ENCODE measurements at places on chromosomes 7 and 10.

- DNase-seq, result no peak
These were observed 110.1 kb downstream of the ACTR3B start for GRCh38 chr7:152869677-152870051.

DNA sequence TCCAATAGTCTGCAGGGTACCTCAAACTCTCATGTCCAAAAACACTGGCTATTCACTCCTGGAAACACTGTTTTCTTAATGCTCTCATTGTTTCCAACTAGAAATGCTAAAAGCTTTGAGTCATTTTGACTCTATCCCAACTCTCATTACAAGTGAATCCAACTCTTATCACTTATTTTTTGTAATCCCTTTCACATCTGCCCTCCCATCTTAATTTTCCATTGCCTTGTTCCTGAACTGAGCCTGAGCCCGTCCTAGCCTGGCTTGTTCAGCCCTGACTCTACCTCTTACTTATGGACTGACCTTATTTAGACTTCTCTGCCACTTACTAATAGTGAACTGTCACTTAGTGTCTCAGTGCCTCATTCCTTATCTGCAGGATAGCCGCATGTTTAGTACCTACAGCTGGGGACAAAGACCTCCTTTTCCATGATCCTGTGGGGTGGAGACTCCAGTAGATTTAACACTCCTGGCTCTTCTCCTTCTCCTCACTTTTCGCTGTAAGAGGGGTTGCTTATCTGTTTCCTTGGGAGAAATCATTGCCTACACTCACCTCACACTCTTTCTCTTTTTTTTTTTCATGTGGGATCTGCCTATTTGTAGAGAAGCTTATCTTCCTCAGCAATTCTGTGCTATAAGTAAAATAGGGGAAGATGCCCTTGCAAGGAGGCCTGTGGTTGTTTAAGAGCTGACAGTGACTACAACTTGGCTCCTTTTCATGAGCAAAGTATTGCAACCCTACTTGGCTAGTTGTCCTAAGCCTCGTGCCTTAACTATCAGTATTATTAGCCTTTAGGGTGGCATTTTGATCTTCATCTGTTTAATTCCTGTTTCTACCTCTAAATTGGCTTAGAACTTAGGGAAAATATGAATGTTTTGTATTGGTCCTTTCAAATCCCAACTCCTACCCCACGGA, 56.4 kb downstream of the SLC16A12 start:
- no peak for DNase-seq

GRCh38 chr7:92603089-92603445, 12.9 kb upstream of the FAM133B start:
- DNase-seq, result no peak

GRCh38 chr10:85993840-85994507, 372.6 kb downstream of the GRID1 start:
- no peak for DNase-seq

DNA sequence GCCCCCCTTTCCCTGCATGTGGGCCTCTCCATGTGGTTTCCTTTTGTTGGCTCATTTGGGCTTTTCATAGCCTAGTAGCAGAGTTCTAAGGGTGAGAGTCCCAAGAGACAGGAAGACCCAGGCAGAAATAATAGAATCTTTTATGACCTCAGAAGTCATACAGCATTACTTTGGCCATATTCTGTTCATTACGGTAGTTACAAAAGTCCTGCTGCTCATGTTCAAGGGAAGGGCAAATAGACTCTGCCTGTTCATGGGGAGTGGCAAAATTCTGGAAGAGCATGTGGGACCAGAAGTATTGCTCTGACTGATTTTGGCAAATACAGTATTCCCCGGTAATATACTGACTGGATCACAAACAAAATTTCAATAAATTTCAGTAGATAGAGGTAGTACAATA, 910.3 kb downstream of the LRMDA start:
- DNase-seq, result no peak

DNA sequence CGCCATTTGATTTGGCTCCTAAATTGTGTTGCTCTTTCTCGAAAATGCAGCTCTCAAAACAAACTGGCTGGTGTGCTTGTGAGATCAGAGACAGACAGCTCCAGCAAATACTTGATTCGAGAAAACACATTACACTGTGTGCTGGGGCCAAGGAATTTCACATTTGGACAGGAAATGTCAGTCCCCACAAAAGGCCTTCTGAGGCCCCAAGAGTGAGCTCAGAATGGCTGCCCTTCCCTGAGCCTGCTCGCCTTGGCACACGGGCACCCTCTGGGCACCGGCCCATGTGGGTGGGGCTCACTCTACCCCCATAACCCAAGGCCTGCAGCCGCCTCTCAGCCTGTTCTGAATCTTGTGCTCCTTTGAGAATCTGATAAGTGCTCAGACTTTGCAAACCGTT, 13.9 kb upstream of the HSPA12A start:
- DNase-seq, result no peak

DNA sequence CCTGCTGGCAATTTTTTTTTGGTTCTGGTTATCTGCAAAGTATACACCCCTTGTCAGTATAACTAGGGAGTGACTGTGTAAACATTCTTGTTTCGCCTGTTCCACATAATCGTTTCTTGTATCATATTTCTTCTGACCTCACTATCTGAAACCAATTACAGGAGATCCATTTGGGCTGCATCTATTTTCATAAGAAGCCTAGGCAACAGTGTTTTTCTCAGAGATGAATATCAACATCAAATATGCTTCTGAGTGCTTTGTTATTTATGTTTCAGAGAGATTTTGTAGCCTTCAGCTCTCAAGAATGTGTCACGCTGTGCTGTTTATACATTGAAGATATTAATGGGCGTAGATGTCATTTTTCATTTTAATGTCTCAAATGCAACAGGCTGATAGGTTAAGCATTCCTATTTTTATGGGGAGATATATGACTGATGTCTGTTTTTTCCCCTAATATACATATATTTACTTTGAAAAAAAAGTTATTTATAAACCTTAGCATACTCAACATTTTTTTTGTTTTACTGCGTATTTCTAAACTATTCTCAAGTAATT, 115.5 kb downstream of the FOXP2 start:
- no peak for DNase-seq

DNA sequence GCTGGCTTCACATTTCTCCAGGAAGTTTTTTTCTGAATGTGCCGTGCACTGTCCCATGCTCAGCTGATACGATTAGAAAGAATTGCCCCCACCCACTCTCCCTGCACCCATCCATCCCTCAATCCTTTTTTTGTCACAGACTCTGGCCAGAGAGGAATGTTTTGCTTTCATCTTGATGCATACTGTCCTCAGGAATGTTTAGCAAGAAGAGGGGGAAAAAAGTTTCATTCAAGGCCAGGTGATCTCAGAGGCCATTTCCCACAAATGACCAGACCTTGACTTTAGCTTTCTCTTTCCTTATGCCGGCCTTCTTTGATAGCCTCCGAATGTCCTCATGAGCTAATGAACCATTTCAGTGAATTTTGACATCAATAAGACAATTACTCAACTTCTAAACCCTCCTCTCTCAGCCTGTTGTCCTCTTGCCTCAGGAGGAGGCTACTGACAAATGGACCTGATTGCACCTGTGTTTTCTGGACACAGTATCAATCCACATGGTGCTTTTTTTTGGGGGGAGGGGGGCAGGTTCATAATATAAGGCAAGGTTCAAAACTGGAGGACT, 105.0 kb upstream of the KLF6 start:
- no peak for DNase-seq

DNA sequence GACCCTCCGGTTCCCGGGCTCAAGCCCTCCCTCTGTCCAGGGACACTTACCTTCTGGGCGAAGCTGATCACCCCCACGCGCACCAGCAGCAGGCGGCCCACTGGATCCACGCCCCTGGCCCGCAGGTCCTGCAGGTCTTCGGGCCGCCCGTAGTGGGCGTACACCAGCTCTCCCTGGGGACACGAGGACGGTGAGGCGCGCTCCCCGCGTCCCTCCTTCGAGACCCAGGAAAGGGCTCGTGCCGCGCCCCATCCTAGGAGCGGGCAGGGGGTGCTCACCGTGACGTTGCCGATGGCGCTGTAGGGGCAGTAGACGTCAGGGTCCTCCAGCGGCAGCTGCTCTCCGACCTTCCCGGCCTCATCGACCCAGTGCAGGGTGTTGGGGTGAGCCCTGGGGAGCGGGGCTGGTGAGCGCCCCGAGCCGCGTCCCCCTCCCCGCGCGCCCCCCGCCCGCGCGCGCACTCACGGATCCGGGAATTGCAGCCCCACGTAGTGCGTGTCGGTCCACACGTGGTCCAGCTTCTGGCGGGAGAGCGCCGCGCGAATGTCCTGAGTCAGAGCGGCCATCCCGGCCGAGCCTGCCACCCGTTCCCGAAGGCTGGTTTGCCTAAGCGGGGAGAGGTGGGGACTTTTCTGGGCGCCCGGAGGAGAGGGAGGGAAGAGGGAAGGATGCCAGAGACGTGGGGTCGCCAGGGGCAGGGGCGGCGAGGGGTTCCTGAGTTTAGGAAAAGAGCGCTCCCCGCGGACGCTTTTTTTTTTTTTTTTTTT, 8.2 kb downstream of the TFR2 start:
- peak; percentile 64 for DNase-seq

DNA sequence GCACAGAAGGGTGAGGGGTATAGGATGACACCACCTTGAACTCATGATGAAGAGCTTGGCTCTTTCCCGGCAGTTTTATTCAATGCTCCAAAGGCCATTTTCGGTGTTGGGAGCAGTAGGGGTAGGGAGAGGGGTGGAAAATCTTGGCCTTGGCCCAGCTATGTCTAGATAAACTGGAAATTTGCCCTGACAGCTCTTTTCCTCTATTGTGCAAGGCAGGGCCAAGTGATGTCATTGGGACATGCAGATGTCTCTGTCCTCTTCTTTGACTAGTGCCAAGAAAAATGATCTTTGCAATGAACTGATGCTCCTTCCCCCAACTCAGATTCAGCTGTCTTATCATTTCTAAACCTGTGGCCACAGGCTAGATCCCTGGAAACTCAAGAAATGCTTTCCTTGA, 27.7 kb upstream of the PRKCQ start:
- no peak for DNase-seq

- DNase-seq, result no peak
These were observed 1.1 kb downstream of the EGFR start for GRCh38 chr7:55019691-55020465.

- no peak for DNase-seq
These were observed 19.0 kb downstream of the EBF3 start for GRCh38 chr10:129945064-129945463.

GRCh38 chr7:113636727-113637421, 281.9 kb downstream of the PPP1R3A start:
- DNase-seq, result no peak

GRCh38 chr7:29412912-29413311, 150.7 kb upstream of the PRR15 start:
- no peak for DNase-seq

DNA sequence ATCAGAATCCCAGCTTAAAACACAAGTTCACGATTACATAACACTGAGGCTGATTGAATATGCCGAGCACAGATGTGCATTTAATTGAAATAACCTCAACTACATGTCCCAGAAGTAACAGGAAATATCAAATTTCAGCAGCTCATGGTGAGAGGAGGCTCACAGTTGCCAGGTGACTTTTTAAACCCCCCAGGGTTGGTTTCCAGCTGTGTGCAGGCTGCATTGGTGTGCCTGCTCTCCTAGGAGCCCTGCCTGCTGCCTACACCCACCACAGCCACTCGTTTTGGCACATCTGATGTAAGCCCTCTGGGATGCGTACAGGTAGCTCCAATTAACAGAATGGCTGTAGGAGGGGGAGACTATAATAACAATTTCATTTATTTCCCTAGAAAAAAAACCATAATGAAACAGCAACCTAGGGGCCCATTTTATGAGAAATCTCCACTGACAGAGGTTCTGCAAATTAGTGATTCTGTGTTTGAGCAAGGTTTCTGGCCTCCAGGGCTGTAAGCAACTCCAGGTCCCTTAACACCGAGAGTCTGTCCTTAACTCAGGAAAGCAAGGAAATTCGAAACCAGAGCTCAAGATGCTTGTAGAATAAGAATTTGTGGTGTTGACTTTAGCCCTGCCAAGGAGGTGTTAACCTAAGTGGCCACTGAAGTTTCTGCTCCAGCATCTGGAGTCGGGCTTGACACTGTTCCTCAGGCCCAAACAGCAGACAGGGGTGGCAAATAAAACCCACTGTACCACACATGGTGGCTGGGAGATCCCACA, 161.9 kb downstream of the BMPER start:
- DNase-seq, result no peak

GRCh38 chr10:8830876-8831275, 776.4 kb downstream of the GATA3 start:
- peak; percentile 2 for DNase-seq

GRCh38 chr7:47474937-47475879, 106.7 kb downstream of the TNS3 start:
- peak; percentile 20 for DNase-seq

GRCh38 chr10:11535346-11535959, 76.0 kb downstream of the USP6NL start:
- no peak for DNase-seq

DNA sequence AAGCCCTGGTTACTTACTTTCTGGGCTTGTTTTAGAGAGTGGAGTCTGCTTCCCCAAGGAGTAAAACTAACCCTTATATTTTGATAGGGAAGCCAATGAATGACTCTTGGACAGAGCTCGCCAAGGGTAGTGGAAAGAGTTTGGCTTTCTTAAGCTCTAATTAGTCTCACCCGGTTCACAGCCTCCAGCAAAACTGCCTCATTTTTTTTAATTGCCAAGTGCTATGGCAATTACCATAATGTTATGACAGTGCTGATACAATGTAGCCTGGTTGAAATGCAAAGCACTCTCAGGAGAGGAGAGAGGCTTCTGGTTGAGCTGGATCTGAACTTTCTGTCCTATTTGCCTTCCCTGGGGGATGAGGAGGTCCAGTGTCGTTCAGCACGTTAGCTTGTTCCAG, 376.1 kb upstream of the CHRM2 start:
- no peak for DNase-seq

DNA sequence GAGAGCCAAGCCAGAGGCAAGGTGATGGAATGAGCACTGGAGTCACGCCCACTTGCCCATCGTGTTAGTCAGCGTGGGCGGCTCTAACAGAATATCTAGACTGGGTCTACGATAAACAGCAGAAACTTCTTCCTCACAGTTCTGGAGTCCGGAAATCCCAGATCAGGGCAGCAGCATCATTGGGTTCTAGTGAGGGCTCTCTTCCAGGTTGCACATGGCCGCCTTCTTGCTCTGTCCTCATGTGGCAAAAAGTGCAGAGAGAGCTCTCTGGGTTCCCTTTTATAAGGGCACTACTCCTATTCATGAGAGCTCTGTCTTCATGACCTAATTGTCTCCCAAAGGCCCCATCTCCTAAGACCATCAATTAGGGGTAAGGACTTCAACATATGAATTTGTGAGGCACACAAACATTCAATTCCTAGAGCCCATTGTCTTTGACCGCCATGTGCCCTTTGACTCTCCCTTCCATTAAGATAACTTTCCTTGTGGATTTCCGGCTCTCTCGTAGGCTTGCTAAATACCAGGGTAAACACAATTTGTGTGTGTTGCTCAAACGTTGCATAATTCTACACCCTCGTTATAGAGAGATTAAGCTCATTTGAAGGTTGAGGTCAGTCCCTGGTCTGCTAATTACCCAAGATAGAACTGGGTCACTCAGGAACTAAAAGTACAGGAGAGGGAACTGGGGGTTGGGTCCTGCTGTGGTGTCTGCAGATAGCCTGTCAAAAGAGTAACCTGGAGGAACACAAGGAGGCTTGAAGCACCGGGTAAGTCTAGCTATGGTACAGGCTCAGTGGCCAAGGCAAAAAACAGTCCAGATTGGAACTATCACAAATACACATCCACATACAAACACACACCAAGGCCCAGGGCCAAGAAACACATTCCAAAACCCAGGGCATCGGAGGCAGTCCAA, 28.7 kb upstream of the USP6NL start:
- no peak for DNase-seq

GRCh38 chr10:15316145-15316544, 54.9 kb downstream of the FAM171A1 start:
- no peak for DNase-seq

GRCh38 chr10:62870866-62871265, 54.7 kb upstream of the EGR2 start:
- no peak for DNase-seq
